ENCODE measurements at places on chromosomes 1 and 21. TPM values are rescaled to one million over a fixed set of nuclear protein-coding genes. Genes with fewer than 3 reads are reported as not detected.
A peak's percentile ranks its signal among the peaks of the same experiment; 100 is the strongest.

DNA sequence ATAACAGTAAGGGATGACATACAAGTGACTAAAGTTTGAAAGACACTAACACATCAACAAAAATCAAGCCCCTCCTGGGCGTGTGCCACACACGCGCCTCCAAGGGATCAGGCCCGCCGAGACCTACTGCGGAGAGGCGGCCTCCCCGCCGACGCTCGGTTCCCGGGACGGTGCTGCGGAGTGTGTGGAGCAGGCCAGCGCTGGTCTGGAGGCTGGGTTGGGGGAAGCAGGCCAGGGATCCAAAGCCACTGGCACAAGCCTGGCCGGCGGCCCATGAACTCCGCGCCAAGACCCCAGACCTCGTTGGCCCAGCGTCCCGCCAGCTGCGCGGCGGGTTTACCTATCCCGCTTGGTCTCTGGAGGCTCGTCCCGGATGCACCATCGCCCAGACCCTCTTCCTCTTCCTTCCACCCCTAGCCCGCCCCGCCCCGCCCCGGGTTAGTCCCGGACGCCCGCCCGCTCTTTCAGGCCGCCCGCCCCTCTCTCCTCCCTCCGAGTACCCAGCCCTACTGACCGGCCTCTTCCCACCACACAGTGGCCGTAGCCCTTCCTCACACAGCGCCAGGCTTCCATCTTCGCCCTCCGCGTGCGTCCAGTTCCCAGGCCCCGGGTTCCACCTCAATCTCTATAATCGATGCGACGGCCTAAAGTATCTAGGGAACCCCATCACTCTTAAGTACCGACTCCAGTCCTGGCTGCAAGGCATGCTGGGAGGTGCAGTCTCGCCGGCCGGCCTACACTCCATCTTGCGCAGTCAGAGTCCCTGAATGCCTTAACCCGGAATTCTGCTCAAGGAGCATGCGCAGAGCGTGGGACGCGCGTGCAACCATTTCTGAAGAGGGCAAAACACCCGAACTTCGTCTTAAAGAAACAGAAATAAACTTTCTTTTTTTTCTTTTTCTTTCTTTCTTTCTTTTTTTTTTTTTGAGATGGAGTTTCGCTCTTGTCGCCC lies at the start of gene ANGEL2:
Gene ANGEL2 (minus strand): TSS at position 769 of the 952 bp plus-strand sequence. CDS start 196 bp downstream, at position 573.
- DNase-seq = peak; percentile 99

- peak; percentile 76 for DNase-seq
Observed at GRCh38 chr1:181152892-181153633, 64.6 kb downstream of the IER5 start.

- no peak for DNase-seq
Observed at GRCh38 chr1:203968761-203969160, 104.2 kb upstream of the SOX13 start.

GRCh38 chr1:162365284-162366020 lies 11.2 kb downstream of the SPATA46 start:
- peak; percentile 17 for DNase-seq

GRCh38 chr21:38804030-38804788 lies 1.5 kb upstream of the ETS2 start:
- no peak for DNase-seq

Gene NR5A2
- 21.5 TPM for polyA plus RNA-seq

Gene XCL2
- polyA plus RNA-seq = not detected

Gene KCNE1
- 0.37 TPM for polyA plus RNA-seq

Gene CD34
- polyA plus RNA-seq = 1.1 TPM

Gene RBM34
- polyA plus RNA-seq = 51.8 TPM
